Left lung (tissue), 14 donors: ENCODE measurements at places on chromosomes 16 and 17. TPM values are rescaled to one million over a fixed set of nuclear protein-coding genes. Genes with fewer than 3 reads are reported as not detected.
A peak's percentile ranks its signal among the peaks of the same experiment; 100 is the strongest.

CAMTA2 gene
- 35.1 TPM for polyA plus RNA-seq

SOST gene
- 0.11 TPM for polyA plus RNA-seq

VTN gene
- polyA plus RNA-seq: 0.92 TPM

CTRB2 gene
- not detected for polyA plus RNA-seq

GPR142 gene
- polyA plus RNA-seq: not detected

EFNB3 gene
- polyA plus RNA-seq: 23.4 TPM

SPN gene
- polyA plus RNA-seq: 1.9 TPM

CLEC18B gene
- polyA plus RNA-seq: 1.3 TPM

DNA sequence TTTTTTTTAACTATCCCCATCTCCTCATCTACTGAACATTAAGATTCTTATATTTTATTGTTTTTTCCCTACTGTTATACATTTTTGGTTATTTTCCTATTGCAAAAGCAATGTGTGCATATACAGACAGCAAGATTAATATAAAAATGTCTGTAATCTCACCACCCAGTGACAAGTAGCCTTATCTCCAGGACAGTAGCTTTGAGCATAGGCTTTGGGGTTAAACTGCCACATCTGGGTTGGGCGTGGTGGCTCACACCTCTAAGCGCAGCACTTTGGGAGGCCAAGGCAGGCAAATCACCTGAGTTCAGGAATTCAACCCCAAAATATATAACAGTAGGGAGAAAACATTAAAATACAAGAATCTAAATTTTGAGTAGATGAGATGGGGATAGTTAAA, 27.4 kb upstream of the SSTR2 start:
- no peak for DNase-seq

- no peak for DNase-seq
Observed at GRCh38 chr17:65173284-65173793, 36.2 kb downstream of the RGS9 start.

DNA sequence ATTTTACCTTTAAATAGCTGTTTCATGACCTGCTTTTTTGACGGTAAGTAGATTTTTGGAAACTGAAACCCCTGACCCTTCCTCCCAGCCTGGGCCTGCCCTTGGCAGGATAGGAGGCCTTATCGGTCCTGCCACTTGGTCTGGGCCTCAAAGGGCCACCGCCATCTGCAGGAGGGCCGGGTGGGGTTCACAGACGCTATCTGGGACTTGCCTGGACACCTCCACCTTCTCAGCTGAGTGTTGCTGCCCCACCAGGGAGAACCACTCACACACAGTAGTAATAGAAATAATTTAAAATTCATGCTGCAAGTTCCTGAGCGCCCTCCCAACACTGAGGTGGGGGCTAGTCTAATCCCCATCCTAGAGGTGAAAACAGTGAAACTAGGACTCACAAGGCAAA, 4.6 kb upstream of the NPRL3 start:
- no peak for DNase-seq

- peak; percentile 68 for DNase-seq
Observed at GRCh38 chr17:42135664-42136653, 13.4 kb downstream of the HSPB9 start.
